Natural killer cell (primary cell): ENCODE measurements at places on chromosomes 1 and 21.

DNA sequence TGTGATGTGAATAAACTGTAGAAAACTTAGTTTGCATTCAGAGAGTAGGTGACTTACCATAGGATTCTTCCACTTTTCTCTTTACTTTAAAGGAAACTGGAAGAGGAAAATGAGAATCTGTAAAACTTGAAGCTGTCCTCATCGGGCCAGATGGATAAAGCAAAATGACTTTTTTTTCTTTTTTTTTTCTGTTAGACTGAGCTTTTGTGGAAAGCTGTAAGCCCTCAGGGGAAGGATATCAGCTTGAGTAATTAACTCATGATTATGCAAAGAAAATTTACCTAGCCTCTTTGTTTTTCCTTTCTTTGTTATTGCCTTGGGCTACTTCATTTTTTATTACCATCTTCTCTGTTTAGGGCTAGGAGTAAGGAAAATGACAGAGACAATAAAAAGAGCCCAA is 53.4 kb downstream of the DPH5 start:
- no peak for DNase-seq

DNA sequence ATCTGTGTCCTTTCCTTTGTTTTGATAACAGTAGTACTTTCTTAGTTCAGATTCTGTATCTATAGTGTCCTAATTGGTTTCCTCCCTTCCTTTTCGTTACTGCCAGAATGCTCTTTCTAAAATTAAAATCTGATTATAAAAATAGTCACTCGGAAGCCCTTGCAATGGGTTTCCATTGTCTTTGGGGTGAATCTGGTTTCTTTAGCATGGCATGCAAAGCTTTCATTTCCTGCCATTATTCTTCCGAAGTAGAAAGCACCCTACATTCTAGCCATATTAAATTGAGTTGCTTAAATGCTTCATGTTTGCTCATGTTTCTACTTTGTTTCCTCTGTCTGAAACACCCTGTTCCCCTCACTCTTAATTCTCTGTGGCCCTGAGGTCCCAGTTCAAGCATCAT is 53.2 kb upstream of the MACF1 start:
- no peak for DNase-seq

DNA sequence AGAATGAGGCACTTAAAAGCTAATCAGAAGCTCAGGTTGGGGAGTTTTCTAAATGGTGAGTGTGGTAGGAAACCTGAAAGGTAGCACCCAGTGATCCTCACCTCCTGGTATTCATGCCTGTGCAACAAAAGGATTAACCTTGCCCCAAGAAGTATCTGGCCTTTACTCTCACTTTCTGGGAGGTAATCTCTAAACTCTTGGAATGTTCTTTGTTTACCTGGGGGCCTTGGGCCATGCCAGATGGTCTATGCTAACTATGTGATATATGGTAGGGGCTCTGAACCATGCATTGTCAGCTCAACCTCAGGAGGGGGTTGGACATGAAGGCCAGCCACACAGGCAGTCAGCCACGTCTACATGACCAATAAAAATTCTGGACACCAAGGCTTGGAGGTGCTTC is 24.4 kb upstream of the TRIM33 start:
- no peak for DNase-seq

DNA sequence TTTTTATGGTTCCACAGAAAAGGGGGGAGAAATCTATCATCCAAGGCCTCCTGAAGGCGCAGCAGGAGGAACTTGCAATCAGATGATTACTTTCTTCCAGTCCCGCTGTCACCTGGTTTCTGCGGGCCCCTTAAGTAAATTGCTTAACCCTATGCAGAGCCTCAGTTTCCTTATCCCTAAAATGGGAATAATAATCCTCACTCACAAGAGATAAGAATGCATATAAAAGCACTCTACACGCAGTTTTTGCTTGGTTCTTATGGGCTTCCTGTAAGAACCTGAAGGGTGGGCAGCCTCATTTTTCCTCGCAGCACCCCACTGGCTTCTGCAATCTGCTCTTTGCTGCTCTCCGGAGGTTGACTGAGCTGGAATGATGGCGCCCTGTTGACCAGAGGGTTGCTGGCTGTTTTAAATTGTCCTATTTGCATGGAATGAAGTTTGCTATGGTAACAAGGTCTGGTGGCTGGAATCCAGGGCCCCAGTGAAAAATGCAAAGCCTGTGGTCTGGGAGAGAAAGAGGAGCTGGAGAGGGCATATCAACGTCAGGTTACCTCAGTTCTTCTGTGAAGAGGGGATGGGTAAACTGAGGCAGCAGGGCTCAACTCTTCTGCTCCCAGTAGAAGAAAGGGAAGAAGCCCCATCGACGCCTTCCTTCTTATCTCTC is 1.0 kb upstream of the KAZN start:
- DNase-seq: no peak

GRCh38 chr1:216884614-216885229 is 161.5 kb upstream of the ESRRG start:
- DNase-seq: no peak

DNA sequence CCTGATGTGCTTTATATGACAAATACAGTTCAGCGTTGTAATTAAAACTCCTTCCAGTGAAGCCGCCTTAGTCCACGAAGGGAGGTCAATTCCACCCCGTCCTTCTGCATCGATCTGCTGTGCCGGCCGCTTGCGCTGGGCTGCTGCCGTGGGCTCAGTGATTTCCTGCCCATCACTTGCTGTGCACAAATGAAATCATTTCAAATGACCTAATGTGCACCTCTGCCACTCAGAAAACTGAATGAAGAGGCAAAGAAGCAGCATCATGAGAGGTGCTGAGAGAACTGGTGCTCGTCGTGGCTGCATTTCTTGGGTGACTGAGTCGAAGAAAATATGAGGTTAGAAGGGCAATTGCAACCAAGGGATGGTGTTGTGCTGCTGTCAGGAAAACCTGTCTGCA is 144.3 kb upstream of the SYT6 start:
- no peak for DNase-seq
